Fibroblast of villous mesenchyme (primary cell): ENCODE measurements at places on chromosomes 6 and 20.

DNA sequence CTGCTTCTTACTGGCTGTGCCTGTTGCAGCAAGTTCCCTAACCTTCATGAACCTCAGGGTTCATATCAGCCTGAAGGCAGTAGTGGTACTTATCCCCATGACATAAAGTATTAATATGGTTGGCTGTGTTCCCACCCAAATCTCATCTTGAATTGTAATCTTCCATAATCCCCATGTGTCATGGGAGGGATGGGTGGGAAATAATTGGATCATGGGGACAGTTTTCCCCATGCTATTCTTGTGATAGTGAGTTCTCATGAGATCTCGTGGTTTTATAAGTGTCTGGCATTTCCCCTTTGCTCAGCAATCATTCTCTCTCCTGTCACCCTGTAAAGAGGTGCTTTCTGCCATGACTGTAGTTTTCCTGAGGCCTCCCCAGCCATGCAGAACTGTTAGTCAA, 61.8 kb downstream of the FAM229B start:
- DNase-seq = no peak

DNA sequence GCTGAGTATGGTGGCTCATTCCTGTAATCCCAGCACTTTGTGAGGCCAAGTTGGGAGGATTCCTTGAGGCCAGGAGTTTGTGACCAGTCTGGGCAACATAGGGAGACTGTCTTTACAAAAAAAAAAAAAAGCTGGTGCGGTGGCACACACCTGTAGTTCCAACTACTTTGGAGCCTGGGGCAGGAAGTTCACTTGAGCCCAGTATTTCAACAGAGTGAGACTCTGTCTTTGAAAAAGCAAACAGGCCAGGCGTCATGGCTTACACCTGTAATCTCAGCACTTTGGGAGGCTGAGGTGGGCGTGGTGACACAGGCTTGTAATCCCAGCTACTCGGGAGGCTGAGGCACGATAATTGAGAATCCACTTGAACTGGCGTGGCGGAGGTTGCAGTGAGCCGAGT, 28.7 kb downstream of the MYBL2 start:
- no peak for DNase-seq

GRCh38 chr6:7047966-7048365, 59.8 kb upstream of the RREB1 start:
- no peak for DNase-seq

GRCh38 chr6:133724726-133725125, 164.2 kb upstream of the TCF21 start:
- no peak for DNase-seq

- DNase-seq = no peak
Observed at GRCh38 chr6:33765368-33765767, 18.7 kb upstream of the IP6K3 start.
